ENCODE measurements at places on chromosomes 3 and 15. TPM values are rescaled to one million over a fixed set of nuclear protein-coding genes. Genes with fewer than 3 reads are reported as not detected.

DNA sequence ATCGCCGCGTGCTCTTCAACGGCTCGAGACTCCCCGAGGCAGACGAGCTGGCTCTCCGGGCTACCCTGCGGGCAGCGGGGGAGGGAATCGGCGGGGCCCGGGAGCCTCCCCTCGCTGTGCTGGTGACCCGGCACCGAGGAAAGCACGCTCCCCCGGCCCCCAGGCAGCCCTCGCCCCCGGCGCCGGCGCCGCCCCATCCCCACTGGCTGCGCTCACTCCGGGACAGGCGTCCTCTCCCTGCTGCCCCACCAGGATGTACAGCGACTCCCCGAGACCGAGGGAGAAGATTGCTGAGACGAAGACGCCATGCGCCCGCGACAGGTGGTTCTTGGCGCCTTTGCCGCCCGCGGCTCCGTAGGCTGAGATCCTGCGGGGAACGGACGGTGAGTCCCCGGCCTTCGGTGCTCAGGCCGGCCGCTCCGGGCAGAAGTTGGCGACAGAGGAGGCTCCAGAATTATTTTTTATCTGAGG lies 1.7 kb downstream of the LTK start:
- peak; percentile 25 for DNase-seq

- DNase-seq: no peak
These were observed 2.5 kb downstream of the IFT122 start for GRCh38 chr3:129442486-129442885.

CLDN1 gene
- 4.1 TPM for total RNA-seq

DNA sequence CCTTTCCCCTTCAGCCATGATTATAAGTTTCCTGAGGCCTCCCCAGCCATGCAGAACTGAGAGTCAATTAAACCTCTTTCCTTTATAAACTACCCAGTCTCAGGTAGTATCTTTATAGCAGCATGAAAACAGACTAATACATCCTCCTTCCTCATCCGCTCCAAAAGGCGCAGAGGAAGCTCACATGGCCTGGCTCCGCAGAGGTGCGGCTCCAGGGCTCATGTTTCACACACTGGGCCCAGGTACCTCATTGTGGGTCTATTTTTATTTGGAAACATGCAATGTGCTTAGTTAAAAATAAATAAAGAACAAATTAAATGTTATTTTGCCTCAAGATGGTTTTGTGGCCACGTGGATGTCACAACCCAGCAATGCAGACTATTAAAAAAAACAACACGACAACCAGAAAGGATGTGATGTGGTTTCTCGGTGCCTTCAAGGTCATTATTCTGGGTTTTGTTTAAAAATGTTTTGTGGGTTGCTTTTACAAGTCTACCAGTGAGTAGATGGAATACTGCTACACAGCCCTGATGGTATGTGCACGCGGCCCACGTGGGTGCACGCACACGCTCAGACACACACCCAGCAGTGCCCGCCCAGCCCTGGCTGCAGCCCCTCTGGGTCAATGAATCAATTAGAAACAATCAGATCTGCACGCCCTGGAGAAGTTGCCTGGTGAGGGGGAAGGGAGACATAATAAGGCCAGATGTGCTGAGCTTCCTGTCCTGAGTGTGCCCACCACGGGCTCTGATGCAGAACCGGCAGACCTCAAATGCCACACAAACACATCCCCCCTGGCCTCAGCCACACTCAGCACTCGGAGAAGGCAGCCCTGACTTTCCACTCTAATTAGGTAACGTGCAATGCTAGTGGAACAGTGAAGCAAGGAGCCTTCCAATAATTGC lies 140.1 kb downstream of the ADAMTS17 start:
- no peak for DNase-seq

- DNase-seq: no peak
These were observed 17.7 kb downstream of the TICRR start for GRCh38 chr15:89593018-89593417.

ASB14 gene
- total RNA-seq: under 0.01 TPM

DNA sequence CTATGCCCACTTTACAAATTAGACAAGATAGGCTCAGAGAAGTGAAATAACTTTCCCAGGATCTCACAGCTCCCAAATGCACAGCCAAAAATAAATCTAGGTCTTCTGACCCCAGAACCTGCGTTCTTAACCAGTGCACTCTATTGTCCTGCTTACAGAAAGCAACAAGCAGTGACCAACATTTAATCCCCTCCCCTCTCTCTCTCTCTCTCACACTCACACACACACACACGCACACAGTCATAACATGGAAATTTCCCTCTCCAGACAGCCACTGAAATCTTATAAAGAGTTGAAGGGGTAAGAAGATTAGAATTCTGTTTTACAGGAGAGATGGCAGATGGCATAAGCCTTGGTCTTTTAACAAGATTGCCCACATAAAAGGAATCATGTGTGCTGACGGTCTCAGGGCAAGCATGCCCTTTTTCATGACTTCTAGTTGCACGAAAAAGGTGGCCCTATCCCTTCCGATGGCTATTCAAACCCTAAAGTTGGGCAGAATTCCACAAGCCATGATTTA lies 29.4 kb downstream of the EOGT start:
- no peak for DNase-seq

DNA sequence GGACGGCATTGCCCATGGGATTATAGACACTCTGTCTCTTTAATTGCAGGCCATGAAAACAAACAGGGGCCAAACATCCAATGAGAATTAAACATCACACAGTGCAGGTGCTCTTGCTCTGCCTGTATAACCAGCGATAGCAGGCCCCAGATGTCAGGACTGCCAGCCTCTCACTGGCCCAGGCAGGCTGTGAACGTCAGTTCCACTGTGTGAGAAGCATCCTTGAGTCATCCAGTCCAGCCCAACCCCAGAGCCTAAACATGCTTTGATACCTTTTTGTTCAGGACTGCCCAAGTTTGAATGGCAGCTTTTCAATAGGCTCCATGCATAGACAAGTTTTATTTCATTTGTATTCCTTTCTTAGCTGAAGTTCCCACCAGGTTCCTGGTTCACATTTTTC lies 189.8 kb downstream of the SLCO3A1 start:
- DNase-seq: no peak

A4GNT gene
- total RNA-seq: not detected

- DNase-seq: no peak
These were observed 2.8 kb downstream of the SEC62 start for GRCh38 chr3:169969174-169970095.

FAM131A gene
- 60.7 TPM for total RNA-seq

NEK11 gene
- 28.1 TPM for total RNA-seq

DNA sequence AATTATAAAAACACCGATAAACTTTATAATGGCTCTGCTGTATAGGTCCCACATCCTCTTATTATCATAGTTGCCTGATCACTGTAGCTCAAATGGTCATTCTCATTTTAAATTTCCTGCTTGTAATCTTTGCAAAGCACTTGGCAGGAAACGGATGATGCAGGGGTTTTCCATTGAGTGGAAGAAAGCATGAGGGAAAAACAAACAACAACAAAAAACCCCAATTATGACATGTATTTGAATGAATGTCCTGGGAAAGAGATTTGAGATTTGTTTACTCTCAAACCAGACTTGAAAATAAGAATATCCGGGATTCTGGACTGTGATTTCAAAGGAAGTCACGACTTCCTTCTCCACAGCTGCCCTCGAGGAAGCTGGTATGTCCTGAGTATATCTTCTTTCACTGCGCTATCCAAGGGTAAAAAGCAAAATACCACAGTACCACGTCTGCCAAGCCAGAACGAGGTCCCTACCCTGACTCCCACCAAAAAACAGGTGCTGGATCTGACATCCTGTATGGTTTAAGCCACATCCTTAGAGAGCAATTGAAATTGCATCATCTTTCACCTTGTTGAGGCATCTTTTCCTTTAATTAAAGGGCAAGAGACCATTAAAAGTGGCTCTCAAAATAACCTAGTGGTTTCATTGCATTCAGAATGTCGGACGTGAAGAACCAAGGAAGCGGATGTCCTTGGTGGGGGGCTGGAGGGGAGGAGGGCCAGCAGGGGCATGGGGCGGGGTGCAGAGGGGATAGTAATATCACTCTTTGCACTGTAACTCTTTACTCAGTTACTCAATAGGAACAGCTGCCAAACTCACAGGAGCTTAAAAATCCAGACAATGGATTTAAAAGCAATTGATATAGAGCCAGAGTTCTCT lies 13.5 kb upstream of the TIPIN start:
- DNase-seq: no peak

NUP210 gene
- total RNA-seq: 6.5 TPM

- peak; percentile 94 for DNase-seq
These were observed at the start of gene ARF4 for GRCh38 chr3:57597127-57597923. Gene ARF4 (minus strand): TSS chr3:57597344. CDS start chr3:57597140, 204 bp downstream.
